ENCODE measurements at places on chromosomes 11 and 22. TPM values are rescaled to one million over a fixed set of nuclear protein-coding genes. Genes with fewer than 3 reads are reported as not detected.

DNA sequence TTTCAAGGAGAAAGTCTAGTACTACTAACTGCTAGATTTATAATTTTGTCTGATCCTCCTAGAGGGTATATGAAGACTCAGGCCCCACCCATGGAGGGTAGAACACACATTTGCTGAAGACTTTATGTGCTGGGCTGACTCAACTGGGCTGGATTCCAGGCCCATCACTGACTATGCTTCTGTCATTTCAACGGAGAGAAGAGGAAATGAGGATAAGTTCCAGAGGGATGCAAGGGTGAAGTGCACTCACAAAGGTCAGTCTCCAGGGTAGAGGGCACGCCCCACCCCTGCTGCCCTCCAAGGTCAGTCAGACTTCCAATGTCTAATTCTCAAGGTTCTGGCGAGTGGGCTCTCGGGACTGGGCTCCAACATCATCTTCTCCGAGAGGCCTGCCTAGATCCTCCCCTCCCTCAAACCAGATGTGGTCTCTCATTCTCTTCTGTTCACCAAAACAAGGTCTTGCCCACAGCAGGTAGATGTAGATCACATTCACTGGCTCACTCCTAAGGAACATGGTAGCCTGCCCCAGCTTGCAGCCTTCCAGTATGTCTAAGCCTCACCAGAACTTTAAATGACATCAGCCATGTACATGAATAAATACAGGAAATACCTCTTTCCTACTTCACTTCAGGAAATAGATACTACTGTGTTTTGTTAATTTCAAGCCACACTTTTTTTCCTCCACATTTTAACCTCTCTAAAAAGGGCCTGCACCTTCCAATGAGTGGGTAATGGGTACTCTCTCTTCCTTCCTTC lies 7.3 kb upstream of the C11orf86 start:
- DNase-seq, result no peak

DNA sequence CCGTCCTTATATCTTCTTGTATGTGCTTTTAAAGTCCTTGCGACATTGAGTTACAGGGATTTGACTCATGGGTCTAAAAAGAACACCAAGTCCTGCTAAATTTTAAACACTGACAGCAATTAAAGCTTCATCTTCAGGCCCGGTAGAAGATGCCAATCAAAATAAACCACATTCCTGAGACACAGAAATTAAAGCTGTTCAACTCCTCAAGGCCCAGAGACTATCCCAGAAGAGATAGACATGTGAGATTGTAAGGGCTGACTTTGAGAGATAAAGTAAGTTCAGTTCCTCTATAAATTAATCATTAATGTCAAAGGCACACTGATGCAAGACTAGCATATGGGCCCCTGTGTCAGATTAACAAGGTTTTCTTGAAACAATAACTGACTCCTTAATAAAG lies 49.8 kb downstream of the OSBPL5 start:
- no peak for DNase-seq

DNA sequence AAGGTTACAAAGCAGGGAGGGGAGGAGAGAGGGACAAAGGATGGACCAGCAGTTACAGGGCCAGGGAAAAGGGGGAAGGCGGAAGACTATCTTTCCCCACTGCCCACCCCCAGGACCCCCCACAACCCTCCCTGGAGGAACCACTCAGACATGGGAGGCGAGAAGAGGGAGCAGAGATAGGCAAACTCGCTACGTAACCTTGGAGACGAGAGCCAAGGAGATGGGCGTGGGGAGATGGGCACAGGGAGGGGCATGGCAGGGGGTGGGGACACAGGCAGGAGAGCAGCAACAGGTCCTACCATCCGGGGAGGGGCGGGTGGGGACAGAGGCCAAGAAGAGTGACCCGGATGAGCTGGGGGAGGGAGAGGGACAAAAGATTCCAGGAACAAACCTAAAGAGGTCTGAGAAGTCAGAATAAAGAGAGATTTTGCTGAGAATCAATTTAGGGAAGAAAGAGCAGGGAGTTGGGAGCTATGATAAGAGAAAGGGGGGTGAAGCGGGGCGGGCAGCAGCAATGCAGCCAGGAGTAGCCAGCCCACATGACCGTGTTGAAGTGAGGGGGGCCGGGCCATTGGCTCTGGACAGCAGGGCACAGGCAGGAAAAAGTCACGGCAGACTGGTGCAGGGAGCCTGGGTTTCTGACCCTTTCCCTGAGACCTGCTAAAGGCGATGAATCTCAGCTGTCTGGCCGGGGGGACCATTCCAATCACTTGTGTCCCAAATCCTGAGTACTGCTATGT lies 128.4 kb downstream of the BUD13 start:
- DNase-seq, result no peak

GRCh38 chr22:27668828-27669797 lies 132.4 kb downstream of the MN1 start:
- DNase-seq, result no peak

- DNase-seq, result no peak
These were observed 4.4 kb downstream of the ASCL2 start for GRCh38 chr11:2265854-2266585.

DNA sequence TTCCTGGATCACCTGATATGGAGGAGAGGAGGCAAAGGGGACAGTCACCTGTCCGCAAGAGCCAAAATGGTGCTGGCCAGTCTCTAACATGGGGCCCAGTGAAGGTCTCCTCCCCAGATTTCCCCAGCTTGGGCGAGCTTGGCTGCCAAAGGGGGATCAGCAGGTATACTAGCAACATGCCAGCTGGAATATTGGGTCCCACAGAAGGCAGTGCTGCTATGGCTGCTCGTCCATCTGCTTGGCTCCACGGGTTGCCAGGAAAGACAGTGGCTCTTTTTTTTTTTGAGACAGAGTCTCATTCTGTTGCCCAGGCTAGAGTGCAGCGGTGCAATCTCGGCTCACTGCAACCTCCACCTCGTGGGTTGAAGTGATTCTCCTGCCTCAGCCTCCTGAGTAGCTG lies 12.7 kb upstream of the KAT5 start:
- DNase-seq, result no peak

GRCh38 chr11:128310676-128311445 lies 276.5 kb downstream of the ETS1 start:
- peak; percentile 54 for DNase-seq

- no peak for DNase-seq
These were observed 23.5 kb upstream of the P2RY2 start for GRCh38 chr11:73194593-73194992.

- DNase-seq, result no peak
These were observed 2.2 kb downstream of the PLCB3 start for GRCh38 chr11:64253481-64253880.

DNA sequence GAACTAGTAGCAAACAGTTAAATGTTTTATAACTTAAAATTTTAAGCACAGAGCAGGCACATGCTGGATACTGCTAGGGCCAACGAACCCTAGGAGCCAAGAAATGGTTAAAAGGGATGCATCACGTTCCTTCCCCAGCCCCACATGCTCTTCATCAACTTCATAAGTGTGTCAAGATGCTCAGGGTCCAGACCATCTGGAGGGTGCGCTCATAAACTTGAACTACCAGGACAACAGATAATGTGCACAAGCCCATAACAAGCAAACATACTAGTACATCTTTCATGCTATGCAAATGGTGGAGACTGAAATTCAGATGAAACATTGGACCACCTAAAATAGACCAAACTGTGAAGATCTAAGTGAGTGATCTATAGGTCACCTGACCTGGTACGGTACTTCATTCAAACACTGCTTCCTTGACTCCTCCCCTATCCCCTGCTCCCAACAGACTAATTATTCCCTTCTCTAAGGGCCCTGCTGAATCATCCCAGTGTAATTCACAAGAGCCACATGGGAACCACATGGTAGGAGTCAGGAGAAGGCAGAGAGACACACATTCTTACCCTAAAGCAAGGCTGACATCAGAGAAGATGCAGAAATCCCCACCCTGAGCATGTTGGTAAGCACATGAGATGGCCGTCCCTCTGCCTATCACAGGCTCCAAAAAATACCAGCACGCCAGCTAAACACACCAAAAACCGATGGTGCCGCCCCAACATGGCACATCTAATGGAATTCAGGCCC lies 83.9 kb downstream of the ETS1 start:
- peak; percentile 73 for DNase-seq

DNA sequence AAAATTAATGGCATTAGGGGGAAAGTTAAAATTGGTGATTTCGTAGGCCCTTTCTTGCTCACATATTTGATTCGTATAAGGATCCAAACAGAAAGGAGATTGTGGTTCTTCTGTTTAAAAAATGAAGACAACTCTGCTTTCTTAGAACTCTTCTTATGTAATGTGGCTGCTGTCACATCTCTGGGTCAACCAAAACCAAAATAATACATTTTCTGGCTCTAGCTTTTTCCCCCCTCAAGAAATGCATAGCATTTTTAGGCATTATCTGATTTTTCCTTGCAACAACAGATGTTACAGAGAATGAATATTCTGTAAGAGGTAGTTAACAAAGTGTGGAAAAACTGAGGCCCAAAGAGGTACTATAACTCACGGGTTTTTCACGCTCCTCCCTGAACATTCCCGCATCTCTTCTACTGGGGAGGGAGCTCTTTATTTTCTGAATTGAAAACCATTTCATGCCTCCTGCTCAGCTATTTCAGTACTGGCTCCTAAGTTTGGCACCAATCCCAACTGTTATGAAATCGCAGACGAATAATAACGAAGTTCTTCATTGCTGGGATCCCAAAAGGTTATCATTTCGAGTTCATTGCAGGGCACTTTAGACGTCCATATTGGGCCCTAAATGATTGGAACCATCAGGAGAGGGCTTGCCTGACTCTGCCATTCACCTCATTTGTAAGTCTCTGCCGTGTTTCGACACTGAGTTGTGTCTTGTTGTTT lies 17.1 kb downstream of the GRAP2 start:
- no peak for DNase-seq

RAG2 gene
- total RNA-seq, result not detected

TP53AIP1 gene
- not detected for total RNA-seq
